ENCODE measurements at places on chromosomes 2 and 18. TPM values are rescaled to one million over a fixed set of nuclear protein-coding genes. Genes with fewer than 3 reads are reported as not detected.

- H3K4me1 ChIP-seq, result no peaks in the 10 kb centered on the region
- H3K27ac ChIP-seq, result no peak overlapping the region
- DNase-seq, result no peak
These were observed 583.4 kb downstream of the NRXN1 start for GRCh38 chr2:50448556-50448955.

- no peak overlapping the region for H3K27ac ChIP-seq
- H3K4me1 ChIP-seq, result no peaks in the 10 kb centered on the region
These were observed 71.4 kb upstream of the FAM98A start for GRCh38 chr2:33670392-33670937.

- H3K4me1 ChIP-seq, result no peaks in the 10 kb centered on the region
- no peaks in the 10 kb centered on the region for H3K27me3 ChIP-seq
- DNase-seq, result no peak
- H3K4me3 ChIP-seq, result no peak overlapping the region
- no peaks in the 10 kb centered on the region for H3K36me3 ChIP-seq
- H3K27ac ChIP-seq, result no peak overlapping the region
These were observed 254.4 kb downstream of the KCNE4 start for GRCh38 chr2:223306371-223306770.

- H3K4me3 ChIP-seq, result no peak overlapping the region
- peak overlapping the region; percentile 89 for H3K27ac ChIP-seq
- H3K36me3 ChIP-seq, result no peaks in the 10 kb centered on the region
- no peak for DNase-seq
- H3K4me1 ChIP-seq, result no peaks in the 10 kb centered on the region
These were observed 91.6 kb upstream of the CTDP1 start for GRCh38 chr18:79587779-79588635.

- H3K4me1 ChIP-seq, result peaks cover 6% of the 10 kb centered on the region
- H3K4me3 ChIP-seq, result no peak overlapping the region
- H3K36me3 ChIP-seq, result no peaks in the 10 kb centered on the region
- DNase-seq, result peak; percentile 43
- H3K27ac ChIP-seq, result peak overlapping the region; percentile 77
These were observed 19.6 kb upstream of the CABLES1 start for GRCh38 chr18:23115683-23116096.

DNA sequence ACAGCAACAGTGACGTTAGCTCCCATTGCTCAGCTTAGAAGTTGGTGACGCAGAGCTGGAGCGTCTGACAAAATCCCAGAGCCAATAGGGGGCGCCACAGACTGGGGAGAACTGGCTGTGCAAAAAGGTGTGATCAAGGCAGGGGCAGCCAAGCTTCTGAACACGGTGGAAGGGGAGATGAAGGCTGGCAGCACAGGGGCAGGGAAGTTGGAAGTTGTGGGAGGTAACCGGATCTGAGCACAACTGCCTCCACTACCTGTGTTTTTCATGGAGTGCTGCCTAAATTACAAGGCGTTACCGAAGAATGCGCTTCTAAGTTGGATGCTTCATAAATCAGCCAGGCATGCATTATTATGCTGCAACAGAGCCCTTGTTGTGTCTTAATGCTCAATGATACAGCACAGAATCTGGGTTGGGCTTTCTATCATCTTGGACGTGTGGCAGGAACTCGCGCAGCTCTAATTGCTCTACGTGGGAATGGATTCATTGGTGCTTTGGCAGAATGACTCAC is 370.0 kb downstream of the SLC4A3 start:
- H3K36me3 ChIP-seq, result no peaks in the 10 kb centered on the region
- H3K4me3 ChIP-seq, result no peak overlapping the region
- DNase-seq, result peak; percentile 52
- no peaks in the 10 kb centered on the region for H3K4me1 ChIP-seq
- no peaks in the 10 kb centered on the region for H3K27me3 ChIP-seq

- H3K4me1 ChIP-seq, result no peaks in the 10 kb centered on the region
- H3K36me3 ChIP-seq, result no peaks in the 10 kb centered on the region
- H3K4me3 ChIP-seq, result no peak overlapping the region
These were observed 1051.6 kb downstream of the LRP1B start for GRCh38 chr2:141079231-141079630.

- no peak overlapping the region for H3K27ac ChIP-seq
- H3K27me3 ChIP-seq, result no peaks in the 10 kb centered on the region
- DNase-seq, result no peak
- no peak overlapping the region for H3K4me3 ChIP-seq
- H3K4me1 ChIP-seq, result no peaks in the 10 kb centered on the region
These were observed 208.9 kb upstream of the CNTNAP5 start for GRCh38 chr2:123816203-123816602.

DNA sequence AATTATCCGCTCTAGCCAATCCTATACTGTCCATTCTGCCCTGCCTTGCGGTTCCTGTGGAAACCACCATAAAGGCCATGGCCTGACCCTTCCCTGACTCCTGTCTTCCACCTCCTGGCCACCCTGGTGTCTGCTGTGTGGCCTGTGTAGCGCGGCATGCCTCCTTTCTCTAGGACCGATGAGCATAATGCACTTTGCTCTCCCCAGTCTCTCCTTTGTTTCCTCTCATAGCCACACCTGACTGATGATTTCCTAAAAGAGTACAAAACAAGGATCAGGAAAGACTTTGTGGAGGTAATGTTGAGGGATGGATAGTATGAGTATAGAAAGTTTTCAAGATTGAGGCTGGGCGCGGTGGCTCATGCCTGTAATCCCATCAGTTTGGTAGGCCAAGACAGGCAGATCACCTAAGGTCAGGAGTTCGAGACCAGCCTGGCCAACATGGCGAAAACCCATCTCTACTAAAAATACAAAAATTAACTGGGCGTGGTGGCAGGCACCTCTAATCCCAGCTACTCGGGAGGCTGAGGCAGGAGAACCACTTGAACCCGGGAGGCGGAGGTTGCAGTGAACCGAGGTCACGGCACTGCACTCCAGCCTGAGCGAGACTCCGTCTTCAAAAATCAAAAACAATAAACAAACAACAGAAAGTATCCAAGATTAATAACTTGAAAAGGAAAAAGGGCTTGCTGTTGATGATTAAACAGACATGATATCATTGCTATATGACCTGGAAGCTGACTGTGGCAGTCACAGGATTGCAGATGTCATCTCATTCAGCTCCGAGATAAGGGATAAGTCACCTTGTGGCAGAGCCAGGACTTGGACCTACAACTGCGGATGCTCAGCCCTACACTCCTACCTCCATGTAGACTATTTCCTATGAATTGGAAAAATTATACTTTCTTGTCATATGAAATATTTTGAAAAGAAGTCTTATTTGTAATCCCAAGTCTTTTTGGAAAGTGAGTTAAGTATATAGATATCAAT is 16.6 kb downstream of the SOWAHC start:
- H3K27me3 ChIP-seq, result no peaks in the 10 kb centered on the region
- no peaks in the 10 kb centered on the region for H3K36me3 ChIP-seq
- peak overlapping the region; percentile 26 for H3K27ac ChIP-seq

The KCNG2 gene
- 0.32 TPM for total RNA-seq

The VAMP5 gene
- 50.8 TPM for total RNA-seq

The AAK1 gene
- 44.9 TPM for total RNA-seq

The KLHL41 gene
- total RNA-seq, result 0.66 TPM

The NT5DC4 gene
- total RNA-seq, result not detected

The LYG2 gene
- total RNA-seq, result not detected

All from breast epithelium (tissue), 4 donors.